ENCODE measurements at places on chromosomes 11 and 22.
A peak's percentile ranks its signal among the peaks of the same experiment; 100 is the strongest.

DNA sequence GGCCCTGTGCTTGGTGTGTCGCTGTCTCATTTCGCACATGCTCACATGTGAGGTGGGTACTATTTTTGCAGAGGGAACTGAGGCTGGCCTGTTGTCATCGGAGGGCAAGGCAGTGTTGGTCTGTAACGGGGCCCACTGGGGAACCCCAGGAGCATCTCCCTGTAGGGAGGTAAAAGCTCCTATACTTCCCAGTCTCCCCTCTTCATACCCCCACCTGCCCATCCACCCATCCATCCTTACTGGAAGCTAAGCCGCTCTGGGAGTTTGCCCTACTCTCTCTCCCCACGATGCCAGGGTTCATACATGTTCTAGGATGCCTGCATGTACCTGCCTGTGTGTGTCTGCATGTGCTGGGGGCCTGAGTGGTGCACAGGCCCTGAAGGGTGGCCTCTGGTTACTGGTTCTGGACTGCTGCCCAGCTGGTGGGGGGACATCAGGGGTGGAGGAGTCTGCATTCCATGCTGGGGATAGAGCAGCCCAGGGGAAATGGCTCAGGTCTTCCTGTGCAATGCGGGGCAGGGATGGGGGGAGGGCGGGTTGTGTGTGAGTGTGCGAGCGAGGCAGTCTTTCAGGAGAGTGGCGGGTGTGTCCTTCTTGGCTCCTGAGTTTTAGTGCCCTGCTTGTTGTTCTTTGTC lies 77.7 kb downstream of the PKNOX2 start:
- no peak for DNase-seq

- DNase-seq, result peak; percentile 10
Observed at GRCh38 chr22:25419247-25420113, 145.0 kb upstream of the GRK3 start.

- DNase-seq, result peak; percentile 72
Observed at GRCh38 chr22:23180301-23180892, at the start of gene BCR. BCR (plus strand) TSS chr22:23180509; CDS start chr22:23180961, 452 bp downstream.

DNA sequence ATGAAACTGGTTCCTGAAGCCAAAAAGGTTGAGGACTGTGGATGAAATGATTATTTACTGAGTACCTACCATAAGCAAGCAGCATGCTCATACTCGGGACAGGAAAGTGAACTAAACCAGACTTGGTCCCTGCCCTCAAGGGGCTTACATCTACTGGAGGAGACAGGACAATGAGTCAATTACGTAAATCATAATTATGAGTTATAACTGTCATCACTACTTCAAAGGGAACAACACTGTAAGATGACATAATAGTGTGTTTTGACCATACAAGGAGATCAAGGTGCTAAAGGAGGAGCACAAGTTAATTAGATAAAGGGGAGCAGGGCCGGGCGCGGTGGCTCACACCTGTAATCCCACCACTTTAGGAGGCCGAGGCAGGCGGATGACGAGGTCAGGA lies 2.5 kb downstream of the FAM227A start:
- DNase-seq, result no peak
